ENCODE measurements at places on chromosomes 6 and 20.

- DNase-seq = peak; percentile 90
These were observed 49.6 kb upstream of the PTPRK start for GRCh38 chr6:128569732-128570679.

DNA sequence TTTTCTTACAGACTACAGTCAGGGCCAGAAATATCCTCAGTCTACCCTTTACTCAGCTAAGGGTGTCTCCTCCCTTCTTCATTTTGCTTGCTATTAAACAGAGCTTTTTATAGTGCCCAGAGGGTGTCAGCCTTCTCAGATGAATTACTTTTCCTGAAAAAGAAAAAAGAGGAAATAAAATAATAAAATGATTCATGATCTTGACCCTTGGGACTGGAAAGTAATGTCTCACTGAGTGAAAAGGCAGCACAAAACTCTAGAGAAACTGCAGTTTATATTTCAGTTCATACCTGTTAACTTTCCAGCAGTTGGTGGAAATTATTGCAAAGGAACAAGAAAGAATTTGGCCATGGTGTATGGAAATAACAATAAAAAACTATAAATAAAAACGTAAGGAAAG lies 170.6 kb downstream of the IBTK start:
- peak; percentile 14 for DNase-seq

DNA sequence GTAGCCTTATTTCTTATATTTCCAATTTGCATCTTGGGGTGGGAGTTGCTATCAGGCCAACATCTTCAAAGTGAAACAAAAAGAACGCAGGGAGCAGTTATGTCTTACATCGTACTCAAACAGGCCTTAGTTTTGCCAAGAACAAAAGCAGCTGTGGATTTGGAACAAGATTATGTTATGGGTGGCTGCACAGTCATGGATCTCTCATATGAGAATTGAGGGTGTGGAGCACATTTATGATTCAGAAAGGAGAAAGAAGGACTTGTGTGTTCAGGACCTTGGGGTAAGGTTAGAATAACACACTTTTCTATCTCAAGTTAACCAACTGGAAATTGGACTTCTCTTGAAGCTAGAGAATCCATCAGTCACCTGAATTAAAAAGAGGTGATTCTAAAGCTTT lies 259.9 kb downstream of the FOXA2 start:
- no peak for DNase-seq

DNA sequence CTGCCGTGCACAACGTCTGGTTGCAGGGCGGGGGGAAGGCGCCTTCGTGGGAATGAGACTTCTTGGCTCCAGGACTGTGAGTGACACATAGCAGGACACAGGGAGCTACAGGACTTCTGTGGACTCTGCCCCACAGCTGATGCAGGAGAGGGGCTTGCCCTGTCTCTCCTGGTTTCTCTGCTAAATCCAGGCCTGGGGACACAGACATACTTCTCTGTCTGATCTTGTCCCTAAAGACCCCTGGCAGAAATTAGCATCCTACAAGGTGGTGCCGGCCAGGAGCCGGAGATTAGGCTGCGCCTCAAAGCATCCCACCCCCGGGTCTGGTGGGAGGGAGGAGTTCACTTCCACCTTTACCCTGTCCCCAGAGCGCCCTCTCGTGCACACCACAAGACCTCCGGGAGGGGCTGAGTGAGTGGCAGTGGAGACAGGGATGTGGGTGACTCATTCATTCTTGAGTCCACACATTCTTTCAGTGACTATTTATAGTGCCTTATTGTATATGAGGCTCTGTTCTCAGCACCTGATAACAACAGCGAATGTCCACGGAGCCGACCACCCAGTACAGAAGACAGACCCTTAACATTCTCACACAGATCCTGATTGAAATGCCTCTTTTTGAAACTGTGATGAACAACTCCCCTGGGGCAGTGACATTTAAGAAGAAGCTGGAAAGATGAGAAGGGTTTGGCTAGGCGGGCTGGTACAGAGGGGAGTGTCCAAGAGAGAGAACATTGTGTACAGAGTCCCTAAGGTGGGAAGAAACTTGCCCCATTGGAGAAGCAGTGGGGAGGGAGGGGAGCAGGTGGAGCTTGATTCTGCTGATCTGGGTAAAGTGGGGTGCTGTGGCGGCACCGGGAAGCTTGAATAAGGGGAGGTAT lies 39.0 kb downstream of the GMPR start:
- peak; percentile 94 for DNase-seq

- DNase-seq = peak; percentile 34
These were observed 2.4 kb downstream of the KIF13A start for GRCh38 chr6:17984812-17985670.

- peak; percentile 37 for DNase-seq
These were observed 130.2 kb upstream of the AKIRIN2 start for GRCh38 chr6:87832025-87832825.

GRCh38 chr6:53888931-53889330 lies 94.1 kb downstream of the LRRC1 start:
- DNase-seq = no peak

GRCh38 chr20:3680701-3681351 lies 984 bp downstream of the ADAM33 start:
- DNase-seq = peak; percentile 31

DNA sequence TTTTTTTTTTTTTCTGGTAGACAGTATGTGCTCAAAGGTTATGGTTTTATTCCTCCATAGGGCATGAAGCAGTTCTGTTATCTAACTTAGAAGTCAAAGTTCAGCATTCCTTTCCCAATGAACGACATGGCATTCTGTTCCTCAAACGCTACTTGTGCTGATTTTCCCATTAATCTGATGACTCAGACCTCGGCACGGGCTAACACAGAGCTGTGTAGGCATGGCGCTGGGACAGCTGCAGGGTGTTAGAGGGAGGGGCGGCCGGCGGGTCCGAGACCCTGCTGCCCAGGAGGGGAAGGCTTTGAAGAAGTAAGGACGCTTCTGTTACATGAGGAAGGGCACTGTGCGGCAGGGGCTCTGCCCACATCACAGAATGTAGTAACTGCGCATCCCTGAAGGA lies 93.6 kb upstream of the AGPAT4 start:
- DNase-seq = no peak

DNA sequence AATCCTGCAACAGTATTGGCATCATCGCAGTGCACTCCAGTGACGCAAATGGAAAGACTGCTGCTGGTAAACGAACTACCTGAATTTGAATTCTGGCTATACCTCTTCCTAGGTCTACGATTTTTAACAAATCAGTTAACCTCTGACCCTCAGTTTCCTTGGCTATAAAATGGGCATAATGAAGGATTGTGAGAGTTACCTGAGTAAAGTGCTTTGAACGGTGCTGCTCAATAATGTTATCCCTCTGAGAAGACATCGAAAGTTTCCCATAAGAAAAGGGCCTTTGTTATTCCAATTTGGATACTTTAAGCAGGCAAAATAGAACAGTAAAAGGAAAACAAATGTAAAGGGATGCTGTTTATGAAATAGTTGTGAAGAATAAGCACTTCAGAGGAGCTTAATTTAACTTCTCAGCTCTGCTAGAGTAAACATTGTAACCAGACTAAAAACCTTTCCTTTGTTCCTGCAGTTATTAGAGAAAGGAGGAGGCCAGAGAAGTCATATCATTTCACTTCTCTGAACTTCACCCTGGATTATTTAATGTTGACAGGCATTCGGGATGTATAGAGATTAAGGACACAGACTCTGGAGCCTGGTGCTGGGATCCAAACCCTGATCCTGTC lies 5.8 kb downstream of the SGK1 start:
- no peak for DNase-seq

- peak; percentile 36 for DNase-seq
These were observed 9.9 kb upstream of the SLC17A3 start for GRCh38 chr6:25883991-25884390.

DNA sequence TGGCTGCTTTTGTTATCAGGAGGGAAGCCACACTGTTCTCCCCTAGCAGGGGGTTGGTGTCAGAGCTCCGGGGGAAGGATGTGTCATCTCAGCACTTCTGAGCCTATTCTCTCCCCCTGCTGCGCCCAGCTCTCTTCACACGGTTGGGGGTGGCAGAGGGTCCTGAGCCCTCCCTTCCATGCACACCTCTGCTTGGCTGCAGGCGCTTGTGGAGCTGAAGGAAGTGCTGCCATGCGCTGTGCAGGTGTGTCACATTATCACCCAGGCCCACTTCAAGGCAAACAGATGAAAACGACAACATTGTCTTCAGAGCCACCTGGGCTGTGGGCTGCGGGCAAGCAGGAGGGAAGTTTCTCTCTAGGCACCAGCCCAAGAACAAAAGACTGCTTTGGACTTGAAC lies 263.4 kb downstream of the BMP7 start:
- DNase-seq = no peak

DNA sequence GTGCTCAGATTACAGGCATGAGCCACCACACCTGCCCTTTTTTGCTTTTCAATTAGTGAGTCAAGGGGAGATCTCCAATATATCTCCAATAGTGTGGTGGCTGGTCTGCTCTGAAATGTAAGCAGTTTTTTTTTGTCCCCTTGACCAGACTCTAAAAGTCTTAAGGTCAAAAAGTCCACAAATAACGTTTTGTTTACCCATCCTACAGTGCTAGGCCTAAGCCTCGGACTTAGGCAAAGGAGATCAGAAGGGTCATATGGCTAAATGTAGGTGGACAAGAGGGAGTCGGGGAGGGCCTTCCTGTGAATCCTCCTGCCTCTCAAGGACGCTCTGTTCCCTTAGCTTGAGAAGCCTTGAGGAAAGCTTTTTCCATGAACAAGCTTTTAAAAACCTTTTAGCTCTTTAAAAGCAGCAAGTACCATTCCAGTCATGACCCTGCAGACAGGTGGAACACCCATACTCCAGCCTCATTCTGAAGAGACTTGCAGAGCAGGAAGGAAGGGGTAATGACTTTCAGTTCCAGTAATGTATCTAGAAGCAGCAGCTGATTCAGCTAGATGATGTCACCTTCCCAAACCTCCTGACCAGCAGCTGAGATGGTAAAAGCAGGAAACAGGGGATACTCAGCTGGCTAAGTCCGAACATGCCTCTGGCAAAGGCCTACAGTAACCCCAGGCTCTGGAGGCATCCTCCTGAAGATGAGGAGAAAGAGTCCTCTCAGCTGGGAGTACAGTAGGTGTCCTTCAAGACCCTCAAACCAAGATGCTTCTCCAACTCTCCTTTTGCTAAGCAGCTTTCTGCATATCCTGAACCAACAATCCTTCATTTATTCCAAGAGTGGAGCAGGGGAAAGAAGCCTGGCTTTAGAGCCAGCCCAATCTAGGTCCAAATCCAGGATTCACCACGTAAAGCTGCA lies 23.6 kb downstream of the BCL2L1 start:
- peak; percentile 89 for DNase-seq

DNA sequence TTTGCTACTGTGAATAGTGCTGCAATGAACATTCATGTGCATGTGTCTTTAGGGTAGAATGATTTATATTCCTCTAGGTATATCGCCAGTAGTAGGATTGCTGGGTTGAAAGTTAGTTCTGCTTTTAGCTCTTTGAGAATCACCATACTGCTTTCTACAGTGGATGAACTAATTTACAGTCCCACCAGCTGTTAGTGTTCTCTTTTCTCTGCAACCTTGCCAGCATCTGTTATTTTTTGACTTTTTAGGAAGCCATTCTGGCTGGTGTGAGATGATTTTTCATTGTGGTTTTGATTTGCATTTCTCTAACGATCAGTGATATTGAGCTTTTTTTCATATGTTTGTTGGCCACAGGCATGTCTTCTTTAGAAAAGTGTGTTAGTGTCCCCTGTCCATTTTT lies 40.0 kb downstream of the PLG start:
- no peak for DNase-seq

GRCh38 chr20:61719691-61720347 lies 345.9 kb downstream of the TAF4 start:
- no peak for DNase-seq

GRCh38 chr6:33000055-33000454 lies 9.3 kb downstream of the HLA-DOA start:
- DNase-seq = no peak

DNA sequence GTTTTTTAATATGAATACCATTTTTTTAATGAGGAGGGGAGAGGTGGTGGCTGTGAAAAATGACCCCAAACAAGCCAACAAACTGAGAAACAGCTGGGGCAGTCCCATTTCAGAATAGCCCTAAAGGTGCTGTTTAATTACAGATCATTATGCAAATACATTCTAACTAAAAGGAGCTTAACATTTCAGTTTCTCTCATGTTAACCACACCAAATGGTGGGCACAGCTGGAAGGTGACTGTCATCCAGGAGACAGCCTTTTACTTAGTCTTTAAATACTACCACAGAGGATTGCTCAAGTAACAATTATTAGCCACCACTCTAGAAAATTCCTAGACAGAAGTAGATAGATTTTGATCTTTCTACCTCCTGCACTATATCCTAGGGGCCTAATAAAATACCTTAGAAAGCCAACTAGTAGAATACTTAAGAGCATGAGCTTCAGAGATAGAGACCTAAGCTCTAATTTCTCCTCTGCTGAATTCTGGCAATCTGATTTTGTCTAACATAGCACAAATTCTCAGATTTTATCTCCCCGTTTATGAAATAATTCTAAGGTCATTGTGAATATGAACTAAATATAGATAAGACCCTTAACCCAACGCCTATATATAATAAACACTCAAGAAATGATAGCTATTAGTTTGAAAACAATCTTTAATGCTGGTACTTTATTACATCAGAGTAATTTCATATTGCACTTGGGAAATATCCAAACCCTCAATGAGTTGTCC lies 615.1 kb upstream of the NRSN1 start:
- no peak for DNase-seq
